ENCODE measurements at places on chromosomes 16 and 17.

GRCh38 chr16:70429888-70430666 lies 8.8 kb downstream of the ST3GAL2 start:
- DNase-seq: no peak

DNA sequence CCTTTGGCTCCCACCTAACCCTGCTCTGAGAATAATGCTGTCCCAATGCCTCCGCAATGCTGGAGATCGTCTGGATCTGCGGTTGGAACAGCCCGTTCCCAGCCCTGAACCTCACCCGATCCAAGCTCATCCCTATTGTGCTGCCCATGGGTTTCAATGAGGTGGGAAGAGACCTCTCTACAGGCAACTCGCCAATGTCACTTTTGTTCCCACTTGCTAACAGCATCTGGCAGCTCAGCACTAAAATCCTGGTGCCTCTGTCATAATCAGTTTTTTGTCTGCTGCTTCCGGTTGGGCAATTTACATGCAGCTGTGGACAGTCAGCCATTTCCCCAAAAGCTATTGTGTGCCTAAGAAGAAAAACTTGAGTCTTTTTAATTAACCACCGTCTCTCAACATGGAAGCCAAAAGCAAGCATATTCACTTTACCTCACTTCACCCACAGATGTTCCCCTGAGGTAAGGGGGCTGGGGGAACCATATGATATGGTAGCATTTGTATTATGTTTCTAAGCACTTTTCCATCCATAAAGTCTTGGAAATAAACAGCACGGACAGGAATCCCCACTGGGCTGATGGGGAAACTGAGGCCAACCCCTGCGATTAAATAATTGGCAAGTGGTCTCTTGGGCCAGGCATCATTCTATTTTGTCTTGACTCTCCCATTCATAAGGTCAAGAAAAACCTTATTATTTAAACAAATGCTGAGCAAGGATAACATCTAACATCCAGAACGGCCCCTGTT lies 159.2 kb upstream of the CDH5 start:
- no peak for DNase-seq

GRCh38 chr16:30335598-30336474 lies 19.3 kb downstream of the CD2BP2 start:
- DNase-seq: no peak

DNA sequence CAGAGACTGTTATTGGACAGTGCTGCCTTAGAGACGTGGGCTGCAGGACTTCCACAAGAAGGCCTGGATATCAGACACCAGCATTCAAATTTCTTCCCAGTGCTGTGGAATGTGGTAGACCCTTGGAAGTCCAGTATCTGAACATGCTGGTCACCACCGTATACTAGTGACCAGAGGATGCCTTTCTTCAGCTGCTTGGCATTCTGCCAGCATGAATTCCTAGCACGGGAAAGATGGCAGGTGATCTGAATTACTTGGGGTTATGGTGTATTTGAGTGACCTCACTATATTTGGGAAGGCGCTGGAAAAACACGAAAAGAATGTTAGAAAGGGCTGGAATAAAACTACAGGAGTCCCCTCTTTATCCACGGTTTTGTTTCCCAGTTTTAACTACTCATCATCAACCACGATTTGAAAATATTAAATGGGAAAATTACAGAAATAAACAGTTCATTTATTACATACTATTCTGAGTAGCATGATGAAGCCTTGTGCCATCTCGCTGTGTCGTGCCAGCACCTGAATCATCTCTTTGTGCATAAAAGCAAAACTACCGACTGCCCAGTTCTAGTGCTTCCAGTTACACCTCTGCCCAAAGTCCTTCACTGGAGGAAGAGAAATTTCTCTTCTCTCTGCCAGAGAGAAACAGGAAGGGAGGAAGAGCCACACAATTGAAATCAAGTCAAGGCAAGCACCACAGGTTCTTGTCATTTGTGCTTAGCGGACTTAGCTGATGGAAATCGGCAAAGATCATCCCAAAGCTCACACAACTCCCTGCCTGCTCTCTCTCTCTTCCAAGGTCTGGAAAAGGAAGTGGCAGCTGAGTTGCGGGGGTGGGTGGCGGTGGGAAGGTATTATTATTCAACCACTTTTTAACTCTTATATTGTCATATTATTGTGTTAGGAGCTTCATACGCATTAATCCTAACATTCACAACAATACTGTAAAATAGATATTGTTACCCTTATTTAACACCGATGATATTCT lies 1.4 kb upstream of the CHST4 start:
- no peak for DNase-seq
